Heart right ventricle (tissue), 16 donors: ENCODE measurements at places on chromosomes 7 and 10. TPM values are rescaled to one million over a fixed set of nuclear protein-coding genes. Genes with fewer than 3 reads are reported as not detected.

The SLC37A3 gene
- polyA plus RNA-seq = 7.3 TPM

The SMO gene
- polyA plus RNA-seq = 1.7 TPM

The LRRC18 gene
- not detected for polyA plus RNA-seq

The HOXA10 gene
- 0.03 TPM for polyA plus RNA-seq

The SPDYE11 gene
- polyA plus RNA-seq = not detected

The GDF10 gene
- 0.52 TPM for polyA plus RNA-seq

The GPNMB gene
- 49.6 TPM for polyA plus RNA-seq

The DPYSL4 gene
- polyA plus RNA-seq = 2.4 TPM

DNA sequence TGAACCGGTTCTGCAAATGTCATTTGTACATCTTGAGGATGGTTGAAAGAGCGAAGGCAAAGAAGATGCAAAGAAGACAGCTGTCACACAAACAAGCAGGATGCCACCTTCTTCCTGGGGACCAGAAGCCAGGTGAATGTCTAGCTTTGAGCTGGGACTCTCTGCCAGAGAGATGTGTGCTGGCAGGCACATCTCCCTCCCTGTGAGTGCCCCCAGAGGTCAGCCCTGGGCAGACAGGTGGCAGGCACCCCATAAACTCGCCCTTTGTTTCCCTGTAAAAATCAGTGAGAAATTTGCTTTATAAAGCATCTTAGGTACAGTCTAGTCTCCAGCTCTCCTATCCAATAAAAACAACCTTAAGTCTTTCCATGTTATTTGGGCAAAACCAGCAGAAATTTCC lies 2.6 kb upstream of the TCERG1L start:
- no peak for DNase-seq

- DNase-seq = no peak
Observed at GRCh38 chr7:2984091-2984490, 59.6 kb downstream of the CARD11 start.

DNA sequence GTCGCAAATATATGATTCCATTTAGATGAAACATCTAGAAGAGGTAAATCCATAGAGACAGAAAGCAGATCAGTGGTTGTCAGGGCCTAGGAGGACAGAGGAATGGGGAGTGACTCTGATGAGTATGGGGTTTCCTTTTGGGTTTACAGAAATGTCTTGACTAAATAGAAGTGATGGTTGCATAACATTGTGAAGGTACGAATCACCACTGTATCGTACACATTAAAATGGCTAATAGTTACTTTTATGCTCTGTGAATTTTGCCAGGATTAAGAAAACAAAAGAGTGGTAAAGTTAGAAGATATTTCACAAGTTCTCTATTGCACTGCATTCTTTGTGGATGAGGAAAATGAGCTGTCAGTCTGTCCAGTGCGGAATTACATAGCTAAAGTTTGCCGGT lies 407.4 kb downstream of the KCNMA1 start:
- no peak for DNase-seq

GRCh38 chr10:105800641-105801040 lies 1159.6 kb downstream of the SORCS3 start:
- DNase-seq = no peak

- DNase-seq = no peak
Observed at GRCh38 chr7:144885478-144885877, 49.6 kb upstream of the TPK1 start.

GRCh38 chr7:91892821-91893340 lies 12.4 kb upstream of the MTERF1 start:
- DNase-seq = no peak
